ENCODE measurements at places on chromosomes 7 and 10. TPM values are rescaled to one million over a fixed set of nuclear protein-coding genes. Genes with fewer than 3 reads are reported as not detected.

GRCh38 chr10:22682237-22683139 lies 31.9 kb downstream of the PIP4K2A start:
- DNase-seq = no peak

DNA sequence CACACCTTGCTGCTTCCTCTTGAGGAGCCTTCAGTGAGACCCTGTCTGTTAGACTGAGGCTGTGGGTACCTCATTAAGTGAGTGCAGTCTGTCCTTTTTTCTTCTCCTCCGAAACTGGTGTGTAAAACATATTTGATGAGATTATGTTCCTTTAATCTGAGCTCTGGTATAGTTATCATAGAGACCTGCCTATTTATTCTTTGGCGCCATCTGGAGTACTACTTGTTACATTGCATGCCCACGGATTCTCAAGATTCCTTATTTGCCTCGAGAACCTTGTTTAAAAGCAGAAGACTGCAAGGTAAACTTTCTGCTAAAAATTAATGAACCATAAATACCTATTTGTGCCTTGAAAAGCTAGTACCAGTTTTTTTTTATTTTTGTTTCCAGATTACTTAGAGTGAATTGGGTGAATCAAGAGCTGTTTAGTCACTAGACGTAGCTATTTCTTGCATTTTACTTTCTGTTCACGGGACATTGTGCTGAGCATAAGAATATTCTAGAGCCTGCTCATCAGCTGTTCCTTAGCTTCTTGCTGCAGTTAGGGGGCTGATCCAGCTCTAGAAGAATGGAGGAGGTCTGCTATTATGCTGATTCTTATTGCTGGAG lies 16.9 kb upstream of the STMP1 start:
- DNase-seq = no peak

GRCh38 chr10:2208106-2208505 lies 470.8 kb upstream of the ADARB2 start:
- no peak for DNase-seq

DNA sequence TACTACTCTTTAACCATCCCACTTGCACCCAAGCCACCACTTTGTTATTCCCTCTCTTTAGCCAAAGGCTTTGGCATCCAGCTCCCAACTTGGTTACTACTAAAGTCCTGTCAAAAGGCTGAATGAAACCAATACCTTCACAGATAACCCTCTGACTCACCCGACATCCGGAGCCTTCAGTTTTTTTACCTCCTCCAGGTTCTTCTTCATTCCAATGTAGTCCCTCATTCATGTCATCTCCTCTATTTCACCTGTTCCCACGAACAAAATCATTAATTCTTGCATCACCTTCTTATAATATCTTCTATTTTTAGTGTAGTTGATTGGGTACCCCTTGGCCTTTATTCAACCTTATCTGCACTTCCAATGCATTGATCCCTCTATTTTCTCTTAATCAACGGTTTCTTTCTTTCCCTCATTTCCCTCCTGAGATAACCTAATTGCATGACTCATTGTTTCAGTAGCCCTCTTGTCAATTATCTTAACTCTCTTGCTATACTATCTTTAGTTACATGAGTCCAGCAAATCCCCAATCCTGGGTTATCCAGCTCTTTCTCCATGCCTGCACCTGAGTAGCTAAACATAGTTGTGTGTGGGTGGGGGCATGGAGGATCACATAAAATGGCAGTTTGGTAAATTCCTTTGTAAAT lies 87.2 kb upstream of the COL1A2 start:
- no peak for DNase-seq

GRCh38 chr7:127911968-127912511 lies 119.2 kb downstream of the LRRC4 start:
- DNase-seq = no peak

GRCh38 chr10:120612756-120613155 lies 155.7 kb downstream of the PLPP4 start:
- DNase-seq = no peak

- no peak for DNase-seq
These were observed 431.8 kb upstream of the MGMT start for GRCh38 chr10:129035052-129035827.

DNA sequence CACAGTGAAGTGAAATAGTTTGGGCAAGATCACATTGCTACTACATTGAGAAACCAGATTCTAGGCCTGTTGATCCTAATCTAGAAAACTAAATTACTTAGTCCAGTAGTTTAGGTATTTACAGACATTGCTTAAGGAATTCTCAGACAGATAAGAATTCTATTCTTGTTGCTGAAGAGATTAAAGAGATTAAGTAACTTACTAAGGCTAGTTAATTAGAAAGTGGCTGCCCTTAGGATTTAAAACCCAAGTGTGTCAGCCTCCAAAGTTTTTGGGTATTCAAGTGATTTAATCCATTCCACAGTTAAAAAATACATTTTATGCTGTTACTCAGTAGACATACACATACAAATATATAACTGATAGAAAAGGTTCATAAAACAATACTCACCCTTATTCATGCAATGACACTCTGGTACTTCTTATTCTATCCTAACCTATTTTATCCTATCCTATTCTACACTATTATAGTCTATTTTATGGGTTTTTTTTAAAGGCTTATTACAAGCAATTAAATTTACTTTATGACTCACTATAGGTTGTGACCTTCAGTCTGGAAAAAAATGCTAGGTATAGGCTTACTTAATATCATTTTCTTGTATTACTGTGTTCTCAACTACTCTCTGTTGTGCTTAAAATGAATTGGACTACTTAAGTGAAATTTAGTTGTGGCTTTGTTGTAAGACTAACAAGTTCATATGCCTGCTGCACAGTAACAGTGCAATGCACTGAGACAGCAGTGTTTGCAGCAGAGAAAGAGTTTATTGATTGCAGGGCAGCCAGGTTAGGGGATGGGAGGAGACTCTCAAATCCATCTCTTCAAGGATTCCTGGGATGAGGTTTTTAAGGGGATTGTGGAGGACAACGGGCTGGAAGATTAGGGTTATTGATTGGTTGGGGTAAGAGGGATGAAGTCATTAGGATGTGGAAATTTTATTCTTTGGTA lies 10.7 kb downstream of the SPAM1 start:
- DNase-seq = no peak

- DNase-seq = no peak
These were observed 148.6 kb downstream of the SUGCT start for GRCh38 chr7:40283391-40283790.

DNA sequence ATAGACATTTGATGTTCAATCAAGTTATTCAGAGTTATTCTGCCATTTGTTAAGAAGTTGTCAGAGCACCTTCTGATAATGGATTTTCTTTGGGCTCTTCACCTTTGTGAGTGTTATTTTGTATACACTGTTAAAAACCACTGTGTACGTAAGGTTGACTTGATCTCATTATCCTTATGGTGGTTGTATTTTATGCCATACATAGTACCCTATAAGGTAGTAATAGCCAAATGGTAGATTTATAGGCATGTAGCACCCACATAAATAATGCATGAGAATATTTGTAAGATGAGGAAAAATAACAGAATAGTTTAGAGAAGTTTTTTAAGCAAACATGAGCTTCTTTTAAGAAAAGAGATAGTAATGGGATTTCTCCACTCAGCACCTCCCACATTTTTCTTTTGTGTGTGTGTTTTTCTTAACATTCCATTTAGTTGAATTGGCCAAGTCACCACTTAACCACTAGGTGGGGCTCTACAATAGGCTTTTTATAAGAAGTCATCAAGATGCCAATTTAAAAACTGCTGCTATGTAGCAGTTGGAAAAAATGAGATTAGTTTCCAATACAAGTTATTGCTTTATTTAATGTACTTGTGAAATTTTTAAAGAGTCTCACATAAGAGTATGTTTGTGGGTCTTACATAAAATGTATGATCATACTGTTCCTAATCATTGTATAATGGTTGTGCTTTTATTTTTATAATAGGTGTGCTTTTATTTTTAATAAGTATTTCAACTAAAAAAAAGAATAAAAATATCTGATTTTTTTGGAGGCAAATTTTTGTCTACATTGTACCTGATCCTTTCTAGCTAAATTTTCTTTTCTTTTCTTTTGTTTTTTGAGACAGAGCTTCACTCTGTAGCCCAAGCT lies 41.1 kb upstream of the STMP1 start:
- DNase-seq = peak; percentile 61

- no peak for DNase-seq
These were observed 64.8 kb downstream of the ABLIM1 start for GRCh38 chr10:114593240-114593792.

GRCh38 chr7:33853361-33854062 lies 51.8 kb upstream of the BMPER start:
- no peak for DNase-seq

DNA sequence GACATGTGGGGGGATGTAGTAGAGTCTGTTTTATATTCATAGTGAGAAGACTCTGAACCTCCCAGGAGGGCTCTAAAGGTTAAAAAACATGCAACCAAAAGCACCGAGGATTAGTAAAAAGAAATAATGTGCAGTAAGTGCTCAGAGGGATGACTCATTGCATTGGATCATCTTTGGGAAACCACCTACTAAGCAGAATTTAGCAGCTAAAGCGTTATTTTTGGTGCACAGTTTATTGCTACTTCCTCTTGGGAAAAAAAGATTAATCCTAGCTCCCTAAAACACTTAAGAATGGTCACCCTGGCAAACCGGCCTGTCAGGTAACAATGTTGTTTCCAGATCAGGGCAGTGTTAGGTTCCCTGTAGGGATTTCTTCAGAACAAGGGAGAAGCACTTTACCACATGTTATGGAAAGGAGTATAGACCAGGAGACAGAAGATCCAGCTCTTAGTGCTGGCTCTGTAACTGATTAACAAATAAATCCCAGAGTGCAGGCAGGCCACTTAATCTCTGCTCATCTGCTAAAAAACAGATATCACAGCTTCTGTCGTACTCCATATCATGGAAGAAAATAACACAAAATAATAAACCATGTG lies 44.8 kb upstream of the FAM133B start:
- DNase-seq = no peak

- no peak for DNase-seq
These were observed 112.3 kb downstream of the SFMBT2 start for GRCh38 chr10:7298495-7298894.

DNA sequence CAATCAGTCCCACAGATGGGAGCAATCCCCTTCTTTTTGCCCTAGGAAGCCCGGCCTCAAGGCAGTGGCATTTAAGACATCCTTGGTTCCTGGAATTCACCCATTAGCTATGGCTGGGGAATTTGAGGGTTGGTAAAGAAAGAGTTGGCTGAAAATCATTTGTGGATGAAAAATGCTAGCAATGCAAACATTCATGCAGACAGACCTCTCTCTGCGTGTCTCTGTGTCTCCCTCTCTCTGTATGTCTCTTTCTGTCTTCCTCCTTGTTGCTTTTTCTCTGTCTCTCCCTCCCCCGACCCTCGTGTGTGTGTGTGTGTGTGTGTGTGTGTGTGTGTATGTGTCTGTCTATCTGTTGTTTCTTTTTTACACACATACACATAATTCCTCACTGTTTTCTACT lies 19.4 kb downstream of the LDB3 start:
- no peak for DNase-seq

DNA sequence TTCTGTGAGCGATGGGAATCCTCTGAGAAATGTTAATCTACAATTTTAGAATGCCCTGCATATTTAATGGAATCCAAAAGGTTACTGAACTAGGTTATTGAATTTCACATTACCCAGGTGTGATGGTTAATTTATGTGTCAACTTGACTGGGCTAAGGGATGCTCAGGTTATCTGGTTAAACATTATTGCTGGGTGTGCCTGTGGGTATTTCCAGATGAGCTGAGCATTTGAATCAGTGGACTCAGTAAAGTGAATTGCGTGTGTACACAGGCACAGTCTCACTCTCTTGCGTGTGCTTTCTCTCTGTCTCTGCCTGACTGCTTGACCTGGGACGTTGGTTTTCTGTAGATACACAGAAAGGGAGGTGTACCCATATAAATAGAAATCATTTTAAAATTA lies 21.7 kb downstream of the RNF32 start:
- DNase-seq = no peak

- DNase-seq = no peak
These were observed 212.5 kb downstream of the EMX2 start for GRCh38 chr10:117754770-117755658.

DNA sequence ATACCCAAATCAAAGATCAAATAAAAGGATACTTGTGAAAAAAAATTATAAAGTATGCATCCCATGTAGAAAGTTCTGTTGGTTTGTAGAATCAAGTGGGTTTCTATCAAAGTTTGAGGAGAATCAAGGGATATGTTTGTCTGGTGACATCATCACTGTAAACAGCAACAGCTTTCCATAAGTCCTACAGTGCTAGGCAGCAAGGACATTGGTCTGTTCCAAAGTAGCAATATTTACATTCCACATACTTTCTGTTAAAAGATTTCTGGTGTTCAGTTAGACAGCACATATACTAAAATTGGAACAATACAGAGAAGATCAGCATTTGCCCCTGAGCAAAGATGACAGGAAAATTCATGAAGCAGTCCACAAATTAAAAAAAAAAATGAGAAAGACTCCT lies 683.9 kb downstream of the XPNPEP1 start:
- no peak for DNase-seq

DNA sequence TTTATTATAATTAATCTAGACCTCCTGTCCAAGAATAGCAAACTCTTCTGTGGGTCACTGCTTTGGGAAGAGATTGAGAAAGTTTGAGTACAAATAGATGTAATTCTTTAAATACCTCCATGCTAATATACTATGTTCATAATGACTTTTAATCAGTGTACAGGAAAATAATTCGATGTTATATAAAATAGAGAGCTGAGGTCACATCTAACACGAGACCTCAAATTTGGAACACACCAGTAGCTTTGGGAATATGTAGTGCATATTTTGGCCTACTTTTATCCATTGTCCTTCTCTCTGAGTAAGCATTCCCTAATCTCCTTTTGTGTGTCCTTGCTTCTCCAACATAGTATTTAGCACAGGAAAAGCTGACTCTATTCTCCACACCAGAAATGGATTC lies 27.3 kb upstream of the CABCOCO1 start:
- no peak for DNase-seq

- no peak for DNase-seq
These were observed 161.9 kb downstream of the BMPER start for GRCh38 chr7:34067005-34067778.

- no peak for DNase-seq
These were observed 5.9 kb upstream of the HERPUD2 start for GRCh38 chr7:35700865-35701264.

GRCh38 chr10:61100887-61101286 lies 156.9 kb upstream of the RHOBTB1 start:
- DNase-seq = no peak

DNA sequence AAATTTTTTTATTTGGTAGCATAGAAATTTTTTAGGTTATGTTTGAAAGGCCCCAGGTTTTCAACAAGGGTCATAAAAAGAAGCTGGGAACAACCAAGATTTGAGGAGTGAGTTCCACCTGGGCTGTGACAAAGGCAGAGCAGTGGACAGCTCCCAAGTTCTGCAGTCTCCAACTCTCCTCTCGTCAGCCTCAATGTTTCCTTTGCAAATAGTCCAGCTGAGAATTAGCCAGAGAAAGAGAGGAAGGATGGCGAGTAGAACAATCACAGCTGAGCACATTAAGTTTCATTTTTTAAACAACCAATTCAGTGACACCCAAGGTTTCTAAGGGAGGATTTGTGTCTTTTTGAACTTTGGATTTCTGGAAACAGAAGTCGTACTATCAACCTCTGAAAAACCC lies 143.2 kb downstream of the NRCAM start:
- no peak for DNase-seq

The GDF10 gene
- total RNA-seq = not detected

The HMX2 gene
- not detected for total RNA-seq

The TMEM273 gene
- 13.5 TPM for total RNA-seq

The SLC39A12 gene
- total RNA-seq = not detected

The BEND7 gene
- 32.7 TPM for total RNA-seq

The ASB4 gene
- total RNA-seq = 1.5 TPM

The TRDMT1 gene
- 2.6 TPM for total RNA-seq
